ENCODE measurements at places on chromosomes 1 and 21.

GRCh38 chr1:175600721-175601440 is 142.5 kb downstream of the TNR start:
- no peaks in the 10 kb centered on the region for H3K4me1 ChIP-seq
- H3K36me3 ChIP-seq, result no peaks in the 10 kb centered on the region
- H3K27ac ChIP-seq, result no peak overlapping the region
- no peak for DNase-seq

- H3K4me3 ChIP-seq, result no peak overlapping the region
- H3K4me1 ChIP-seq, result peaks cover 41% of the 10 kb centered on the region
These were observed 16.9 kb upstream of the IFNGR2 start for GRCh38 chr21:33386222-33386784.

DNA sequence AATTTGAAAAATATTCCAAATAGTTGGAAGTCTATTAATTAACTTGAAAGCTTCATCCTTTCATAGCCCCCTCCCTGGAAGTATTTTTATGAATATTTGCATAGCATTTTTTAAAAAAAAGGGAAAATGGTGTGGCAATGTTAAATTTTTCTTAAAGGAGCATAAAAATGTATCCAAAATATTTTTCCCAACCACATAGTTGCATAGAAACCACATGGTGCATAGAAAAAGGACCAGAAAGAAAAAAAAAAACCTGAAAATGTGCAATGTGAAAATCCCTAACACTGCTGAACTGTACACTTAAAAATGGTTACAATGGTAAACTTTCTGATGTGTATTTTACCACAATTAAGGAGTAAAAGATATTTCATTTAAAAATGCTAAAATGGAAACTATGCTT is 8.0 kb downstream of the C1orf167 start:
- no peaks in the 10 kb centered on the region for H3K36me3 ChIP-seq
- DNase-seq, result no peak
- no peaks in the 10 kb centered on the region for H3K27me3 ChIP-seq
- H3K4me3 ChIP-seq, result no peak overlapping the region
- no peak overlapping the region for H3K27ac ChIP-seq

- H3K27ac ChIP-seq, result no peak overlapping the region
- no peaks in the 10 kb centered on the region for H3K4me1 ChIP-seq
- H3K36me3 ChIP-seq, result no peaks in the 10 kb centered on the region
- H3K27me3 ChIP-seq, result peaks cover 7% of the 10 kb centered on the region
These were observed 610 bp downstream of the AJAP1 start for GRCh38 chr1:4654764-4655673.

GRCh38 chr1:1168451-1169411 is 4.9 kb upstream of the TTLL10 start:
- no peaks in the 10 kb centered on the region for H3K27me3 ChIP-seq
- DNase-seq, result peak; percentile 40
- peaks cover 12% of the 10 kb centered on the region for H3K4me1 ChIP-seq
- H3K27ac ChIP-seq, result no peak overlapping the region
- no peak overlapping the region for H3K4me3 ChIP-seq
- H3K36me3 ChIP-seq, result no peaks in the 10 kb centered on the region

DNA sequence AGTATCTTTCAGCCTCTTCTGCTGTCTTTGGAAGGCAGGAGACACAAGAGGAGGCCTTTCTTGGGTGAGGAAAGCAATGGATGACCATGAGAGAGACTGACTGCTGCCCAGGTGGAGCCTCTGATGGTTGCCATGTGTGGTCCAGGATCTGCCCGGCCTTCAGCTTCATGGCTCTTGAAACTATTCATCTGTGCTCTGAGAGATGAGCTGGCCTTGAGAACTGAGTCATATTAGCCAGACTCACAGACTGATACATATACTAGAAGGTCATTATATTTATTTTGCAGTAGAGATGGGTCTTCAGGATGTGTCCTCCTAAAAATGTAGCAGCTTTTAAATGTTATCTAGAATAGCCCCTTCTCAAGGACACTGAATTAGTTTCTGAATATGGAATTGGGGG is 33.7 kb downstream of the PTGFRN start:
- H3K4me3 ChIP-seq, result no peak overlapping the region
- peaks cover 10% of the 10 kb centered on the region for H3K4me1 ChIP-seq
- H3K27me3 ChIP-seq, result no peaks in the 10 kb centered on the region
- no peaks in the 10 kb centered on the region for H3K36me3 ChIP-seq

- no peak overlapping the region for H3K4me3 ChIP-seq
- no peaks in the 10 kb centered on the region for H3K36me3 ChIP-seq
- no peaks in the 10 kb centered on the region for H3K4me1 ChIP-seq
- no peaks in the 10 kb centered on the region for H3K27me3 ChIP-seq
- DNase-seq, result no peak
These were observed 37.8 kb downstream of the CYP4A11 start for GRCh38 chr1:46903481-46903880.

DNA sequence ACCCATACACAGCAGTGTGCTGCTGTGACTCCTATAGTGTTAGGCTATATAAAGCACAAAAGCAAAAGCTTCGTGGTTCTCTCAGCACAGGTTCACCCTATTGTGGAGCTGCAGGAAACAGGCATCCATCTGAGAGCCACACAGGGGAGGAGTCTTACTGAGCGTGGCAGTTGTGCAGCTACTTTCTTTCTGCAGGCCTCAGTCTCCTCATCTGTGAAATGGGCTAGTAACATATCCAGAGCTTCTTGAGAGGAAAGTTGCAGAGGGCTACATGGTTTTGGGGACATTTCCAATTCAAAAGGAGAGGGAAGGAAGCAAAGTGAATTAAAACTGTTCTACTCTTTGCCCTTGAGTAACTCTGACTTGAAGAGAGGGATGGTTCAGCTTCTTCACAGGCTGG is 142.0 kb downstream of the FOXD2 start:
- no peaks in the 10 kb centered on the region for H3K36me3 ChIP-seq
- no peak overlapping the region for H3K27ac ChIP-seq
- H3K27me3 ChIP-seq, result peaks cover 8% of the 10 kb centered on the region
- no peak for DNase-seq

- peaks cover 5% of the 10 kb centered on the region for H3K4me1 ChIP-seq
- H3K27me3 ChIP-seq, result no peaks in the 10 kb centered on the region
- no peaks in the 10 kb centered on the region for H3K36me3 ChIP-seq
- no peak overlapping the region for H3K27ac ChIP-seq
- DNase-seq, result no peak
These were observed 54.4 kb downstream of the SLC9A1 start for GRCh38 chr1:27100335-27101053.

GRCh38 chr1:211833174-211833820 is 2.7 kb upstream of the LPGAT1 start:
- no peaks in the 10 kb centered on the region for H3K36me3 ChIP-seq
- no peak overlapping the region for H3K4me3 ChIP-seq
- H3K4me1 ChIP-seq, result peaks cover 41% of the 10 kb centered on the region
- no peak overlapping the region for H3K27ac ChIP-seq
- DNase-seq, result no peak
- no peaks in the 10 kb centered on the region for H3K27me3 ChIP-seq

DNA sequence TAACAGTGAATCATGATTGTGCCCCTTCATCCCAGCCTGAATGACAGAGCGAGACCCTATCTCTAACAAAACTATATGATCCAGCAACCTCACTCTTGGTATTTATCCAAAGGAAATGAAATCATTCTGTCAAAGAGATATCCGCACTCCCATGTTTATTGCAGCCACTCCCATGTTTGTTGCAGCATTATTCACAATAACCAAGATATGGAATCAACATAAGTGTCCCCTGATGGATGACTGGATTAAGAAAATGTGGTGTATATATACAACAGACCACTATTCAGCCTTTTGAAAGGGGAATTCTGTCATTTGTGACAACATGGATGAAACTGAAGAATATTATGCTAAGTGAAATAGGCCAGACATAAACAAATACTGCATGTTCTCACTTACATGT is 44.4 kb downstream of the TRMT1L start:
- no peak for DNase-seq
- H3K27me3 ChIP-seq, result no peaks in the 10 kb centered on the region
- no peaks in the 10 kb centered on the region for H3K4me1 ChIP-seq
- no peak overlapping the region for H3K27ac ChIP-seq

GRCh38 chr1:96116731-96117130 is 604.9 kb upstream of the PTBP2 start:
- no peak overlapping the region for H3K4me3 ChIP-seq
- DNase-seq, result no peak
- H3K27me3 ChIP-seq, result no peaks in the 10 kb centered on the region
- no peaks in the 10 kb centered on the region for H3K4me1 ChIP-seq
- no peaks in the 10 kb centered on the region for H3K36me3 ChIP-seq

- H3K4me1 ChIP-seq, result peaks cover 9% of the 10 kb centered on the region
- H3K4me3 ChIP-seq, result no peak overlapping the region
- H3K36me3 ChIP-seq, result peaks cover 4% of the 10 kb centered on the region
- H3K27me3 ChIP-seq, result no peaks in the 10 kb centered on the region
- H3K27ac ChIP-seq, result no peak overlapping the region
- no peak for DNase-seq
These were observed 137.8 kb downstream of the GALNT2 start for GRCh38 chr1:230204842-230205241.

- peaks cover 6% of the 10 kb centered on the region for H3K4me1 ChIP-seq
- no peak overlapping the region for H3K4me3 ChIP-seq
- peaks cover 5% of the 10 kb centered on the region for H3K27me3 ChIP-seq
- no peaks in the 10 kb centered on the region for H3K36me3 ChIP-seq
These were observed 9.6 kb upstream of the ZNF669 start for GRCh38 chr1:247113733-247114271.

GRCh38 chr1:99656701-99657100 is 10.8 kb downstream of the PALMD start:
- no peak overlapping the region for H3K4me3 ChIP-seq
- no peak for DNase-seq
- no peaks in the 10 kb centered on the region for H3K4me1 ChIP-seq

DNA sequence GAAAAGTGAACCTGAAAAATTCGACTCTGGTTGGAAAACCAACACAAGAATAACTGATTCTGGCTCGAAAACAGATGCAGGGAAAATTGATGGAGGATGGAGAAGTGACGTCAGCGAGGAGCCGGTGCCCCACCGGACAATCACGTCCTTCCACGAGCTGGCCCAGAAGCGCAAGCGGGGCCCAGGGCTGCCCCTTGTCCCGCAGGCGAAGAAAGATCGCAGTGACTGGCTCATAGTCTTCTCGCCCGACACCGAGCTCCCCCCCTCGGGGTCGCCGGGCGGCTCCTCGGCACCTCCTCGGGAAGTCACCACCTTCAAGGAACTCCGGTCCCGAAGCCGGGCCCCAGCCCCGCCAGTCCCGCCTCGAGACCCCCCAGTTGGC is 1.9 kb downstream of the RUSC1 start:
- H3K27ac ChIP-seq, result no peak overlapping the region
- no peak for DNase-seq
- no peaks in the 10 kb centered on the region for H3K36me3 ChIP-seq
- H3K27me3 ChIP-seq, result no peaks in the 10 kb centered on the region
- H3K4me1 ChIP-seq, result peaks cover 9% of the 10 kb centered on the region

DNA sequence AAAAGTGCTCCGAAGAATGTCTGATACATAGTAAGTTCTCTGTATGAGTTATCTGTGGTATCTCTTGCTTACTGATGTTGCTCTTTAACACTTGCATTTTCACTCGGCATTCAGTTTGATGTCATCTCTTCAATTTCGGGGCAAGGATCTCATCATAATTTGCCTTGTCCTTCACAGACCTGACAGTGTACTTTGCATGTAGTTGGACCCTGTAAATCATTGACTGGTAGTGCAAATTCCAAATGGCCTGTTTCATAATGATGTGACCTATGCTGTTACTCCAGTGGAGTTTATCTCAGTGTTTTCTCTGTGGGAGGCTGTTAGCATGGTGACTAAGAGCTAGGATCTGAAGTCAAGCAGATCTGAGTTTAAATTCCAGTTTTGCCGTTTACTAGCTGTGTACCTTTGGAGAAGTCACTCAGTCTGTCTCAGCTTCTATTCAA is 34.2 kb upstream of the ABCD3 start:
- no peak overlapping the region for H3K27ac ChIP-seq
- peaks cover 17% of the 10 kb centered on the region for H3K4me1 ChIP-seq
- no peak overlapping the region for H3K4me3 ChIP-seq
- no peak for DNase-seq
- no peaks in the 10 kb centered on the region for H3K36me3 ChIP-seq

DNA sequence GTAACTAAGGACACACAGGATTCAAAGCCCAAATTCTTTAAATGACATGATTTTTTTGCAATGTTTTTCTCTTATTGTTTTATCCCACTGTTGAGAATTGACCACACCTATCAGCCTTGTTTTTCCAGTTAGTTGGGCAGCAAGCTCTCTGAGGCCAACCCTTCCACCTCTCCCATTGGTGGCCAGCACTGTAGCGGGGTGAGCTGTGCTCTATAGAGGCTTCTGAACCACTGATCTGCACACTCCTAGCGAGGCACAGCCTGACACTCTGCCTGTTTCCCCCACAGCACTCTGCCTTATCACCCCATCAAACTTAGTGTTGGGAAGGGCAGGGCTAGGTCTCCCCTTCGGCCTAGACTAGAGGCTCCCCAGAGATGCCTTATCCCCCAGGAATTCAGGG is 19.5 kb downstream of the AHDC1 start:
- H3K4me1 ChIP-seq, result no peaks in the 10 kb centered on the region
- H3K27ac ChIP-seq, result no peak overlapping the region
- no peak for DNase-seq
- H3K4me3 ChIP-seq, result no peak overlapping the region
- H3K27me3 ChIP-seq, result no peaks in the 10 kb centered on the region

DNA sequence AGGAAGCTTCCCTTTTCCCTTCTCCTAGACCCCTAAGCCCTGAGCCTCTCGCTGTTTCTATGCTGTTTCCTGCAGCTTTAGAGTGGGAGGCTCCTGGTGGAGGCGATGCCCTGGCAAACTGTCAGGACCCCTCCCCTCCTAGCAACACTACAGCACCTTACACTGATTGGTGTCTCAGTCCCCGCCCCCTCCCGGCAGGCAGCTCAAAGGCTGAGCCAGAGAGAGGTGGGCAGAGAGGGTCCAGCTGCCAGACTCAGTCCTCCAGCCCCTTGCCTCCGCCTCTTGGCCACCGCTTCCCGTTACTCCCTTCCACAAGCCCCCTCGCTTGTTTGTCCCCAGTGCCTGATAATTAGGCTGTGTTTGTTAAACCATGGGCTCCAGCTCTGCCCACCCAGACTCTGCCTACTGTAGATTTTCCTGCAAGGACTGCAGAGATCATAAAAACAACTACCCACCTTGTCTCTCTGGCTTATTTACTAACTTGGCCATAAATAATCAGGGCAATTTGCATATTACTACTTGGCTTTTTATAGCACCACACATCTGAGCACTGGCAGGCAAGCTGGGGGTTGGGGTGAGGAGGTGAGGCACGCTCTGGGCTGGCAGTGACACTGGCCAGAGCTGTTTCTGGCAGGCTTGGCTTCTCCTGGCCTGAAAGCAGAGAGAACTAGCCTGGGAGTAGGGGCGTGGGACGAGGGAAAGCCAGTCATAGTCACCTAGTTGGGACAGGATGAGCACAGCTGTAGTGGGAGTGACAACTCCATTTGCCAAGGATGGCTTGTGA is 107.5 kb downstream of the CSMD2 start:
- peaks cover 7% of the 10 kb centered on the region for H3K27me3 ChIP-seq
- no peaks in the 10 kb centered on the region for H3K4me1 ChIP-seq
- H3K4me3 ChIP-seq, result no peak overlapping the region
- H3K27ac ChIP-seq, result no peak overlapping the region

GRCh38 chr1:184069675-184070074 is 18.1 kb downstream of the TSEN15 start:
- H3K4me3 ChIP-seq, result no peak overlapping the region
- DNase-seq, result no peak
- no peaks in the 10 kb centered on the region for H3K36me3 ChIP-seq
- no peaks in the 10 kb centered on the region for H3K4me1 ChIP-seq
- H3K27ac ChIP-seq, result no peak overlapping the region

Measured in CD8-positive, alpha-beta memory T cell (primary cell).